ENCODE measurements at places on chromosomes 1 and 21.

DNA sequence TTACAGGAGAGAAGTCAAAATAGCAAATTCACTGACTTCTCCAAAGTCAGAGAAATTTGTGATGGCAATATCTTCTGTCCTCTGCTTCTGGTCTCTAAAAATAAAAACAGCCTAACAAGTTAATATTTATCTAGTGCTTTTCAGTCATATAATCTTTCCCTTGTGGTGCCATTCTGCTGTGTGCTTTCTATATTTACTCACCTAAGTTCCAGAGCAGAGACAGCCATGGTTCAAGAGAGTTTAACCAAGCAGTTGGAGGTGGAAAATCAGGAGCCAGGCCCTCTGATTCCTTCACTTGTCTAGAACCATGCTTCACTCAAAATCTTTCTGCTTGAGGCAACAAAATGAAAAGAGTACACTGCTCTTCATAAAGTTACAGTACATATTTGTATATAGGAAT, 39.3 kb downstream of the BRINP2 start:
- no peak for DNase-seq

DNA sequence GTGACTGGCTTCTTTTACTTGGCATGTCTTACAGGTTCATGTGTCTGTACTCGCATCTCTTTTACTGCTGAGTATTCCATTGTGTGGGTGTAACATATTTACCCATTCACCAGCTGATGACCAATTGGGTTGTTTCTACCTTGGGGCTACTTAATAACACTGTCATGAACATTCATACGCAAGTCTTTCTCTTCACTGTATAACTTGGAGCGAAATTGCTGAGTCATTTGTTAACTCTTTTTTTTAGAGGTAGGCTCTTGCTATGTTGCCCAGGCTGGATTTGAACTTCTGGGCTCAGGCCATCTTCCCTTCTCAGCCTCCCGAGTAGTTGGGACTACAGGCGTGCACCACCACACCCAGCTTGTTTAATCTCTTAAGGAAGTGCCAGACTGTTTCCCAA, 6.5 kb downstream of the PYCR2 start:
- DNase-seq = no peak

- DNase-seq = peak; percentile 19
These were observed 33.3 kb downstream of the DNTTIP2 start for GRCh38 chr1:93845538-93846205.

DNA sequence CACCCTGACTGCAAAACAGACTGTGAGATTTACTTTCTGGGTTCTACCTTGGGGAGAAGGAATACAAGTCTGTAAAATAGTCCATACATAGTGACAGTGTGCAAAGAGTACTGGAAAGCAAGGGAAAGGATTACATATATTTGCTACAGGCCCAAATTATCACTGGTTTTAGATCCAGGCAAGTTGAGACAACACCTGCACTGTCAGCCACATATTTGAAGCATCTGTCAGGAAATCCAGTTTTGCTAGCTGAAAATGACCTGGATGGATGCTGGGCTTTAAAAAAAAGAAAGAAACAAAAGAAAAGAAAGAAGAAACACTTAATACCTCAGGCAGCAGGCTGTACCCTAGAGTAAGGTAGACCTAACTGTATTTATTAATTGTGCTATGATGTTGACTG, 23.9 kb upstream of the SPRR2G start:
- DNase-seq = no peak

DNA sequence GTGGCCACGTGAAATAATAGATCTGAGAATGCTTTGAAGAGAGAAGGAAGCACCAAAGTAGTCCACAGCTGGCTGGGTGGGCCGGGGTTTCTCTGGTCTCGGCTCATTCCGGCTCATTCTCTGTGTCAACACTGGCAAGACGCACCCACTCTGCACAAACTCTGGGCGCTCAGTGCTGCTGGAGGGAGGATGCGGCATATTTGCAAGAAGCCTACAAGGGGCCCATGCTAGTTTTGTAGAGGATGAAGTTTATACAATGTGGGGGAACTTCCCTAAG, 28.8 kb upstream of the TMPRSS2 start:
- no peak for DNase-seq

GRCh38 chr1:192601567-192601966, 26.0 kb downstream of the RGS1 start:
- DNase-seq = no peak

DNA sequence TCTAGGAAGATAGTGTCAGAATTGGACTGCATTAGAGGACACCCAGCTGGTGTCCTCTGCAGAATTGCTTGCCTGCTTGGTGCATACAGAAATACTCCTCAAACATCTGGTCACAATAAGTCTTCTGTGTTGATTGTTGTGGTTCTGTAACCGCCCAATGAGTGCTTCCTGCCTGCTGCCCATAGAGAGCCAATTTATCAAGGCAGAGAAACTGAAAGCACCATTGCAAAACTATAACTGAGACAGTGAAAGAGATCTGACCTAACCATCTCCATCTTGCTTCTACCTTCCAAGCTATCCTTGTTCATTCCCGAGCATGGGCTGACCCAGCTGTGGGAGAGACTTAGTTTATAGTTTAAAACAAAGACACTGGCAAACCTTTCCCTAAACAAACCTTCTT, 462.4 kb upstream of the RGS18 start:
- no peak for DNase-seq

DNA sequence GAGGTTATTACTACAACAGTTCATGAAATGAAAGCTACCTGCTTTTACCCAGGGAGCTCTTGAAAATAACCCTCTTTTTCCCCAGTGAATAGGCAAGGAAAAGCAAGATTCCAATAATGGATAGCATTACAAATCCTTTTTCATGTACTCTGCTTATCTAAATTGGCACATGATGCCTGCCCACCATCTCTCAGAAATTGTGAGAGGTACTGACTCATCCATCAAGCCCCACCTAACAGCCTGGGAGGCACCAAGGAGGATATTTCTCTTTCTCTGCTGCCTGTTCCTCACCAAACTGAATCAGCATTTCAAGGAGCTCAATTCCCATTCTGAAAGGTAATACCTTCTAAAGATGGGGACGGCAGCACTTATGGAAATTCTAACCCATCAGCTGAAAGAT, 34.4 kb downstream of the PALMD start:
- no peak for DNase-seq

DNA sequence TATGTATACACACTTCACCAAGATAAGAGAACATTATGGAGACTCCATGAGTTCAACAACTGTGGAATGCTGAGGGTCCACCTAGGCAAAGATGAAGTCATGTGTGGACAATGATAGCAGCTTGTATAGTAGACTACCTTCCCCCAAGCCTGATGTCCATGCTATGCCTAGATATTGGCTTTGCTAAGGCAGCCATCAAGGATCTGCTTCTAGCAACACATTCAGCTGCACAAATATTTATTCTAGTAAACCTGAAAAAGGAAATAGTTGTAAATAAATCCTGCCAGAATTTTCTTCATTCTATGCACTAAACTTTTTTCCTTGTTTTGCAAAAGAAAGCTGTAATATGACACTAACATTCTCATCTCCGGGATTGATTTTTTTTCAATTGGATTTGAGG, 7.0 kb upstream of the LPAR3 start:
- no peak for DNase-seq

DNA sequence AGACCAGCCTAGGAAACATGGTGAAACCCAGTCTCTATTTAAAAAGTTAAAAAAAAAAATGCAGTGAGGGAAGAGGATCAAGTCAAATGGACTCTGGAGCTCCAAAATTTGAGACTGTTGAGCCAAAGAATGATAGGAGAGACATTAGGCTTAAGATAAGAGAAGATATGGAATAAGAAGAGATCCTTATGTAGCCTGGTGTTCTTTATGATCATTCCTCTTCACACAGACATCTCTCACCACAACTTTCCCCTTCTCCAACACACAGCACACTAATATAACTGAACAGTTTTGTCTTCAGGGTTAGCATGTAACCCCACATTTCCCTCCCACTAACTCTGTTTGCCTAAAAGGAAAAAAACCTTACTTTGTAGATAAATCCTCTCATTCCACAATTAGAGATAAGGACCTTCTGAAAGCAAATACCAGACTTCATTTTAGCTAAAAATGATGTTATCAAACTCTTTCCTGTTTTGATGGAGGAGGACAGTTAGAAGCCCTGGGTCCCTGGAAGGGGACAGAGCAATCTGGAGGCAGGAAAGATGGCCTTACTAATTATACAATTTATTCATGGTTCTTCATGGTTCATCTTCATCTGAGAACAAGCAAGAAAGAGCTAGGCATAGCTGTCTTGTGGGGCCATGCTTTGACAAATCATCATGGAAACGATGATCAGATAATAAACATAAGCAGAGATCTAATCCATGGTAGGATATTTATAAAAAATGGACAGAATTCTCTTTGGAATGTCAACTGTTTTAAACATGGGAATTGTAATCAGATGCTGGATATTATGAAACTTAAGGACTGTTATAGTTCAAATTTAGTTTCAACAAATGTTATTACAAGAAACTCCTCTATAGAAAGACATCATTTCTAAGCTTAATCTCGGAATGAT, 96.7 kb upstream of the S1PR1 start:
- DNase-seq = no peak

GRCh38 chr1:182086136-182086535, 24.6 kb upstream of the ZNF648 start:
- DNase-seq = no peak

GRCh38 chr1:210747890-210748289, 386.1 kb downstream of the KCNH1 start:
- no peak for DNase-seq

Measured in T-helper 2 cell (primary cell).